ENCODE measurements at places on chromosomes 16 and 17.

DNA sequence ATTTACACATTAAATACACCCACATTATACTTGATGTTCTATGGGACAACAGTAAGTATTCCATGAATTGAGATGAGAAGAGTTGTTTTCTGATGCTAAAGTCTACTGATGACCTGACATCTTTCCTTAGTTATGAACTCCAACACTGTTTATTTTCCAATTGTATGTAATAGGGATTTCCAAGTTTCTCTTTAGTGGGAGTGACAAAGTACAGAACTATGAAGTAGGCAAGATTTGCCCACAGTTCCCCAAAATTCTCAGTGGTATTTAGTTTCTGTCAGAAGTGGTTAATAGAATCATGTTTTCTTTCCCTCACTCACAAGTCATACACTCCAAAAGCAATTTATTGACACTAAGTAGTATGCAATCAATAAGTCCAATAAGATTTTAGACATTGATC, 22.5 kb upstream of the ABCA6 start:
- H3K4me1 ChIP-seq = no peaks in the 10 kb centered on the region
- no peak overlapping the region for H3K27ac ChIP-seq
- no peaks in the 10 kb centered on the region for H3K36me3 ChIP-seq
- no peak for DNase-seq

DNA sequence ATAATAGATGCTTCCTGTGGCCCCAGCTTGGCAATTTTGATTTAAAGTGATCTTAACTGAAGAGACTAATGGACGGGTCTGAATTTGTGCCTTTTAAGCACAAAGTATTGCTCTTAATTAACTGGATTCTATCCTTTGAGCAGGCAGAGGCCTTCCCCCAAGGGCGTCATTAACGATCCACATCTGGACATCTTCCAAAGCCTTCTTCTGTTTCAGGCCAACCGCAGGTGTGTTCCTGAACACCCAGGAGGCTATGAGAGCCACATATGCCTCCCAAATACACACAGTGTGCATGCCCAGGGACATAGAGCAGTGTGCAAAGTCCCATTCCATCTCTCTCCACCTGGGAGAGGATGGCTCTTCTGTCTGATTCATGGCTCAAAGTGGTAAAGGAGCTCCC, 42.3 kb downstream of the MAPT start:
- no peaks in the 10 kb centered on the region for H3K36me3 ChIP-seq
- no peaks in the 10 kb centered on the region for H3K4me1 ChIP-seq
- no peaks in the 10 kb centered on the region for H3K27me3 ChIP-seq
- no peak for DNase-seq
- no peak overlapping the region for H3K27ac ChIP-seq

- no peak for DNase-seq
- no peak overlapping the region for H3K27ac ChIP-seq
- no peak overlapping the region for H3K4me3 ChIP-seq
- no peaks in the 10 kb centered on the region for H3K27me3 ChIP-seq
Measured at GRCh38 chr16:83923581-83924365, 24.9 kb downstream of the MLYCD start.

- H3K36me3 ChIP-seq = no peaks in the 10 kb centered on the region
- H3K4me3 ChIP-seq = no peak overlapping the region
- H3K27me3 ChIP-seq = no peaks in the 10 kb centered on the region
- no peak overlapping the region for H3K27ac ChIP-seq
- DNase-seq = no peak
Measured at GRCh38 chr17:65855245-65855644, 293.8 kb upstream of the AXIN2 start.

DNA sequence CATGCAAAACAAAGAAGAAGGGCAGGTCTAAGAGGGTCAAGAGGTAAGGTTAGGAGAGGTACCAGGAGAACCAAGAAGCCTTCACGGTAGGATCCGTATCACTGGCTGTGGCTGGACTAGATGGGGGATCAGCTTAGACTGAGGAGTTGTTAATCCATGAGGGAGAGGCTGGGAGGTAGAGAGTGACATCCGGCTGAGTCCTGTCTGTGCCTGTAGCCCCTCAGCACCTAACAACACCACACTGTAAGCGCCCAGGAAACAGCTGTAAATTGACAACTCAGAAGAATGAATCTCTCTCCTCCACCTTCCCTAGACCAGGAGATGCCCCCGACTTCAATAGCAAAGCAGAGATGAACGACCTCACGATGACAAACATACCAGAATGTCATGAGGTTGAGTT, 199.4 kb upstream of the RPL38 start:
- no peak overlapping the region for H3K27ac ChIP-seq
- DNase-seq = no peak
- peaks cover 22% of the 10 kb centered on the region for H3K27me3 ChIP-seq
- no peaks in the 10 kb centered on the region for H3K36me3 ChIP-seq
- no peaks in the 10 kb centered on the region for H3K4me1 ChIP-seq

GRCh38 chr16:16111639-16112038, 111.7 kb downstream of the ABCC6 start:
- DNase-seq = no peak
- peaks cover 27% of the 10 kb centered on the region for H3K36me3 ChIP-seq
- H3K4me1 ChIP-seq = no peaks in the 10 kb centered on the region
- H3K27ac ChIP-seq = no peak overlapping the region
- H3K4me3 ChIP-seq = no peak overlapping the region

- no peak overlapping the region for H3K4me3 ChIP-seq
- peaks cover 7% of the 10 kb centered on the region for H3K36me3 ChIP-seq
- H3K27me3 ChIP-seq = no peaks in the 10 kb centered on the region
- no peak overlapping the region for H3K27ac ChIP-seq
- no peak for DNase-seq
Measured at GRCh38 chr17:82611140-82612058, 36.8 kb downstream of the WDR45B start.

GRCh38 chr16:76583466-76583865, 306.3 kb downstream of the CNTNAP4 start:
- no peak for DNase-seq
- no peaks in the 10 kb centered on the region for H3K4me1 ChIP-seq
- H3K27me3 ChIP-seq = no peaks in the 10 kb centered on the region
- H3K27ac ChIP-seq = no peak overlapping the region

DNA sequence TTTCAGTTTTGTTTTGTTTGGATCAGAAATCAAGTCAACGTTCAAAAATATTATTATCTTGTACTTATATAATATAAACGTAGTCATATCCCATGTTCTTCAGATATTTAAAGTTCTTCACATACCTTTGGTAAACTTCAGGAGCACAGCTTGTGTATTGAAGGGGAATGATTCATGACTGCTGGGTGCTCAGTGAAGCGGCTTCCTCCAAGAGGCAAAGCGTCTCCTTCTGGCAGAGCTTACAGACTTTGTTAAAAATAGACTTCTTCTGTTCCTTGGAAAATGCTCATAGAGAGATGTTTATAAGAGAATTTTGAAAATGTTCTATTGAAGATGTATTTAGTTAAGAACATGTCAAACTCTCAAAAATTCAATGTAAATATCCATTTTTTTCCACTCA, 155.6 kb upstream of the CNTNAP4 start:
- DNase-seq = no peak
- H3K27me3 ChIP-seq = no peaks in the 10 kb centered on the region
- H3K27ac ChIP-seq = no peak overlapping the region
- no peaks in the 10 kb centered on the region for H3K36me3 ChIP-seq
- H3K4me1 ChIP-seq = no peaks in the 10 kb centered on the region
- no peak overlapping the region for H3K4me3 ChIP-seq

- no peaks in the 10 kb centered on the region for H3K4me1 ChIP-seq
- H3K27ac ChIP-seq = no peak overlapping the region
- peaks cover 16% of the 10 kb centered on the region for H3K36me3 ChIP-seq
- no peak overlapping the region for H3K4me3 ChIP-seq
- DNase-seq = no peak
Measured at GRCh38 chr17:78805301-78805700, 23.2 kb upstream of the CYTH1 start.

DNA sequence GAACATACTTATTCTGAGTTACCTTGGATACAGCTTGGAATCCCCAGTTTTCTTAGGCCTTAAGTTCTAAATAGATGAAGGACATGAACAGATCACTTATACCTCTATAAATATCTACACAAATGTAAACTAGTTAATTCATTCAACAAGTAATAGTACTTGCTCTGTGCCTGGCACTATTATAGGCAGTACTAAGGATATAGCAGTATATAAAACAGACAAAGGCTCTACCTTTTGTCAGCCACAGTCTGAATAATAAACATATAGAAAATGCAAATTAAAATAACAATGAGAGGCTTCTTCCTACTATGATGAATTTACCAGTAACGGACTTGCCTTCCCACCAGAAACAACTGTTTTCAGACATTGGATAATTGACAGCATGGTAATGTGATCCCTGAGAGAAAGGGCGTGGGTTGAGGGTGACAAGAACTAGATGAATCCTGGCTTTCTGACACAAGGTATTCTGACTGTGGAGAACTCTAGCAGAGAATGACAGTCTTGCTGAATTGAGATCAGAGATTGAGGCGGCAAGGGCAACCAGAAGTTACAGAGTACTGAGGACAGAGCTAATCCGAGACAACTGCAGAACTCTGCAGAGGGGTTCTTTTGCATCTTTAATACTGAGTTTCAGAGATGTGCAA, 170.5 kb downstream of the TANC2 start:
- no peak for DNase-seq
- no peaks in the 10 kb centered on the region for H3K36me3 ChIP-seq
- no peaks in the 10 kb centered on the region for H3K27me3 ChIP-seq
- H3K4me1 ChIP-seq = no peaks in the 10 kb centered on the region
- no peak overlapping the region for H3K4me3 ChIP-seq

DNA sequence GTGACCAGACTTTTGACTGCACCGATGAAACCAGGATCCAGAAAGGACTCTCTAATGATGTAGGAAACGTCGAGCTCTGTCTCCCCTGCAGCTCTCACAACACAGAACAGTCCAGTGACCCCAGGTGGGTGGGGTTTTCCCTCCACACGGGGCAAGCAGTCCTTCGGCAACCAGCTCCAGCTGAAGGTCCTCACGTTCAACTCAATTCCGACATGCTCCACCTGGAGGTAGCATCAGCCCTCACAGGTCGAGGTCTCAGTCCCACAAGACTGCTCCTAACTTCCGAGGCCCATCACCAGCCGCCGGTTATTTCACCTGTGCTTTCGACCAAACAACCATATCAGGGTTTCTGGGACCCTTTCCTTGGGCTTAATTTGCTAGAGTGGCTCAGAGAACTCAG, 28.2 kb downstream of the ITGAE start:
- H3K4me3 ChIP-seq = no peak overlapping the region
- no peaks in the 10 kb centered on the region for H3K27me3 ChIP-seq
- H3K36me3 ChIP-seq = no peaks in the 10 kb centered on the region
- DNase-seq = no peak
- H3K4me1 ChIP-seq = no peaks in the 10 kb centered on the region

GRCh38 chr16:55645986-55646385, 9.8 kb upstream of the SLC6A2 start:
- H3K27ac ChIP-seq = no peak overlapping the region
- H3K27me3 ChIP-seq = no peaks in the 10 kb centered on the region
- no peak overlapping the region for H3K4me3 ChIP-seq
- no peak for DNase-seq
- no peaks in the 10 kb centered on the region for H3K36me3 ChIP-seq

GRCh38 chr16:53876811-53877210, 172.9 kb downstream of the FTO start:
- no peaks in the 10 kb centered on the region for H3K36me3 ChIP-seq
- DNase-seq = no peak
- no peaks in the 10 kb centered on the region for H3K4me1 ChIP-seq
- H3K4me3 ChIP-seq = no peak overlapping the region
- H3K27me3 ChIP-seq = no peaks in the 10 kb centered on the region
- no peak overlapping the region for H3K27ac ChIP-seq

GRCh38 chr17:65453204-65453931, 108.1 kb downstream of the AXIN2 start:
- no peak overlapping the region for H3K27ac ChIP-seq
- no peaks in the 10 kb centered on the region for H3K4me1 ChIP-seq
- H3K27me3 ChIP-seq = 0 out of 2 replicates have a peak, but pooled peaks cover 2% of the 10 kb centered on the region
- no peak overlapping the region for H3K4me3 ChIP-seq
- DNase-seq = no peak
- H3K36me3 ChIP-seq = no peaks in the 10 kb centered on the region

DNA sequence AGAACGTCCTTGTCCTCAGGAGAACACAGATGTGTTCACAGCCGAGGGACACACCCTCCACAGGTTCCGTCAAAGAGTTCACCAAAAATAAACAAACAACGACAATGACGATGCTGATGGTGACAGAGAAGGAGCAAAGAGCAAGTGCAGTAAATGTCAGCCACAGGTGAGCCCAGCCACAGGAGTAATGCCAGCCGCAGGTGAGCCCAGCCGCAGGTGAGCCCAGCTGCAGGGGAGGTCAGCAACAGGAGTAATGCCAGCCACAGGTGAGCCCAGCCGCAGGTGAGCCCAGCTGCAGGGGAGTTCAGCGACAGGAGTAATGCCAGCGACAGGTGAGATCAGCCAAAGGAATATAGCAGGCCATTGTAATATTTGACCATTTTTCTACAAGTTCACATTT, 315.2 kb downstream of the FOXL1 start:
- DNase-seq = no peak
- H3K27ac ChIP-seq = no peak overlapping the region
- no peaks in the 10 kb centered on the region for H3K36me3 ChIP-seq
- H3K4me1 ChIP-seq = no peaks in the 10 kb centered on the region
- H3K4me3 ChIP-seq = no peak overlapping the region
- H3K27me3 ChIP-seq = no peaks in the 10 kb centered on the region

DNA sequence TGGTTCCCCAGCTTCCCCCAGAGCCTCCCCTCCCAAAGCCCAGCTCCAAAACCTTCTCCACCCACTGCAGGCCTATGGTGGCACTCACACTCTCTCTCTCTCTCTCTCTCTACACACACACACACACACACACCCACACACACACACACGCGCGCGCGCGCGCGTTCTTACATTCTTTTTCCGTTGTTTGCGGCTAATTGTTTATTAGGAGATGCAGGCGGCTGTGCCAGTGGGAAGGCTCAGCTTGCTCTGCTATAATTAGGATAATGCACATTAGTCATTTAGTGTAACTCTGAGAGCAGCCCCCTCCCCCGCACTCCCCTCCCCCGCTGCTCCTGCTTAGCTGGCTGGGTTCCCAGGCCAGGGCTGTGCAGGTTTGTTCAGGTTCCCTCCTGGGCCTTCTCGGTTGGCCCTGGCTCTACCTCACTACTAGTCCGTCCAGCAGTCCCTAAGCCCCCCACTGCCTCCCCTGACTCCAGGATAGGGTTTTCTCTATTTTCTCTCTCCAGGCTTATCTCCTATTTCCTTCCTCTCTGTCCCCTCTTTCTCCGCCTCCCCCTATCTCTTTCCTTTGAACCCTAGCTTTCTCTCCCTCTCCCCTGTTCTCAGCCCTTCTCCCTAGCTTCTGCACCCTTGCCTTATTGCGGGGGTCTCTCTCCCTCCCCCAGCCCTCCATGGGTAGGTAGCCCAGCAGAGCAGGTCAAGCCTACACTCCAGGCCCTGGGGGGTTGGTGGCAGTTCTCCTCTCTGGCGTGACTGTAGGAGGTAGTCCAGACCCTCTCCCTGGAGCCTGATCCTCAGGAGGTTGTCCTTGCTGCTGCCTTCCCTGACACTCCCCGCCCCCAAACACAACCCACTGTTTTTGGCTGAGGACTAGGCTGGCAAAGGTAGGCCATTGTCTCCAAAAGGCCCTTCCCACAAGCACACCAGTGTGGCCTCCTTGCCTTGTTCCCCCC, 34.0 kb downstream of the TMEM132E start:
- H3K27me3 ChIP-seq = peaks cover 14% of the 10 kb centered on the region
- H3K4me3 ChIP-seq = no peak overlapping the region
- no peaks in the 10 kb centered on the region for H3K36me3 ChIP-seq
- no peaks in the 10 kb centered on the region for H3K4me1 ChIP-seq

All from Panc1 (cell line).